Astrocyte of the spinal cord (primary cell): ENCODE measurements at places on chromosomes 2 and 18.
A peak's percentile ranks its signal among the peaks of the same experiment; 100 is the strongest.

DNA sequence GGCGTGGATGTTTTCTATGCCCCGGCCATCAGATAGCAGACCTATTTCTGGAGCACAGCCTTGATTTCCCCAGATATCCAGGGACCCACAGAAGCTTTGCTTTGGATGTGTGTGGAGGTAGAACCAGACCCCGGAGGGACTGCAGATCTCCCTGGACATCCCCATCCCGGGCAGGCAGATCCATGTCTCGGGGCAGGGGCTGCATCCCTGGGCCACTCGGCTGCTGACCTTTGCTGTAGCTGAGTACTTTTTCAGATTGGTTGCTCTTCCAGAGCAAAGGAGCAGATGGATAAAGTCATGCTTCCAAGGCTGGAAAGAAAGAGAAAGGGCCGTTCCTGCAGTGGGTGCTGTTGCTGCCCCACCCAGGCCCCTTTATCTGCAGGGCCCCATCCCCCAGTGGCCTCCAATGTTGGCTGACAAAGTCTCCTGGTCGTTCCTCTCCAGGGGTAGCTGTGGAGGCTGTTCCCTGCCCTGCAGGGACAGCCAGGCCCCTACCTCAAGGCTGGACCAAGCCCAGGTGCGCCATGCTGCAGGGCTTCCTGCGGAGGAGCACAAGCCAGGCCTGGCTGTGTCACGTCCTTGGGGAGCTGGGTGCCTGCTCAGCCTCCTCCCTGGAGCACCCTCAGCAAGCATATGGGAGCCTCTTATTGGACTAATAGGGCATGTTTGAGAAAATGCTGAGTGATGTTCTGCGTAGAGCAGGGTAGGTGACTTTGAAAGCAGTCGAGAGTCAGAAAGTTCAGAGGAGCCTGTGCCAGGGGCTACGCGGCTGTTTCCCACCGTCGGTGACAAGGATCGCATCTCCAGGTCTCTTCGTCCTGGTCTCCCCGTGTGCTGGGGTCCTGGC is 68.4 kb downstream of the TPO start:
- DNase-seq: no peak

- no peak for DNase-seq
These were observed 218.8 kb upstream of the APCDD1 start for GRCh38 chr18:10235661-10235952.

- DNase-seq: no peak
These were observed 125.4 kb upstream of the CTNNA2 start for GRCh38 chr2:79387431-79387830.

DNA sequence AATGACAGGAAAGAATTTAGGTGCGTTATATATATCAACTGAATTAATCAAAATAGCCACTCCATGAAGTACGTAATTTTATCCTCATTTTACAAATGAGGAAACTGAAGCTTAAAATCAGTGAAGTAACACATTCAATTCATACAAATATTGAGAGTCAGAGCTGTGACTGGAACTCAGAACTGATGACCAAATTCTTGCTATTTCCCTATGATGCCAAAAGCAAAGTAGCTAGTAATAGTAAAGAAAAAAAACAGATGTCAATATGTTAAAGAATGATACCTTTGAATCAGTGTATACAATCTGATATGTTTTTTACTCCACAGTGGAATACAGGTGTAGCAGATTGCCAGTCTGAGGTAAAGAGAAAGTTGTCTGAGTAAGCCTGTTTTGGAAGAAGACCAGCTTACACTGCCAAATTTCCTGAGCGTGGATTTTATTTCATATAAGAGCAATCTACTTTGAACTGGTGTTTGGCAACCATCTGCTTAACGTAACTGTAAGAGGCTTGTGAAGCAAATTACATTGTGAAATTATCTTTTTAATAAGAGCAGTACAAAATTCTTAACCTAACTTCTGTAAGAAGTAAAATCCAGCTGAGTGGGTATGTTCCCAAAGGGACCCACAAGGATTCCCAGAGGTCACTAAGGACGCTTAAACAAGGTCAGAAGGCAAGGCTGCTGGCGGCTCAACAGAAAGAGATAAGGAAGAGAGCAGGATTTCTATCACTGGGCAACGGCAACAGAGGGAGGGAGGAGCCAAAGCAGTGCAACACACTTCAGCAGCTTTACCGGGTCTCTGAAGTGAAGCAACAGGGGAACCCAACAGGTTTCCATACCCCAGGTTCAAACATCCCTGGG is 85.6 kb downstream of the IKZF2 start:
- DNase-seq: peak; percentile 75
